Small intestine (tissue), 16 donors: ENCODE measurements at places on chromosomes 4 and X.

DNA sequence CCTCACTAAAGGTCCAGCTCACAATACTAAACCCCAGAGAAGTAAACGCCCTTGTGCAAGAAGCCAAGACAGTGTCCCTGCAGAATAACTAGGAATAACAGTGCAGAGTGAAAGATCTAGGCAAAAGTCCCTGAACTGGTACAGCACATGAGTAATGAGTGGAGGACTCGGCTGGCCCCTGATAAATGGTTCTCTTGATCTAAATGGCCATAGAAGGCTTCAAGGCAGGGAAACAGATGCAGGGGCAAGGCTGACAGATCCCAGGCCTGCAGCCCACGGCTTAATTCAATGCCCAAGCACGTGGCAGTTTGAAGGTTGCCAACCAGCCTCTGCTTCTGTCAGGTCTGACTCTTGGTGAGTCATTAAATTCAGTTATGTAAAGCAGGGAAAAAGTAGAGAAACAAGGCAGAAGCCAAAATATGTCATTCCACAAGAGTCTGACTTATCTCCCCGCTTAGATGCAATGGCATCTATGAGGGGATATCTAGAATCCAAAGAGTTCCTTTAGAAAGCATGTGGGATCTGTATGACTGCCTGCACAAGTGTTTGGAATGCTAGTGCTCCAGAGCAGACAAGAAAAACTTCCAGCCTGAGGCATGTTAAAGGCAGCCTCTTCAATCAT lies 121.3 kb downstream of the PRDM5 start:
- DNase-seq = no peak
- H3K27me3 ChIP-seq = no peaks in the 10 kb centered on the region
- peaks cover 2% of the 10 kb centered on the region for H3K36me3 ChIP-seq

DNA sequence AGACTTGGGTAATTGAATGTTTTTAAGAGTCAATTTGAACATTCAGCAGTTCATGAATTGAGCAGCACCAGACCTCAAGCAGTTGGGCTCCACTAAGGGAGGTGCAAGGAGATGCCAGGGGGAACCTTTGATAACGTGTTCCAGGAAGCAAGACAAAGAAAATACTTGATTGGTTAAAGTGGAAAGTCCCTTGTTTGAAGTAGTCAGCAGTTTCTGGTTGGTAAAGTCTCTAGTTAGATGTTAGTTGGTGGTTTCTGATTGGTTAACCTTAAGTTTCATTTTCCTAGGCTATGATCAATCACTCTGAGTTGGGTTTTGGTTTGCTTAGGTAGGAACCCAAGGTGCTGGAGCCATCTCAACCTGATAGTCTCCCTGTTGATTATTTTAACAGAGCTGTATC lies 4.0 kb downstream of the HERC6 start:
- H3K4me3 ChIP-seq = no peak overlapping the region
- peak; percentile 15 for DNase-seq
- no peaks in the 10 kb centered on the region for H3K27me3 ChIP-seq

- no peak overlapping the region for H3K27ac ChIP-seq
- no peak for DNase-seq
- H3K36me3 ChIP-seq = no peaks in the 10 kb centered on the region
- H3K4me3 ChIP-seq = no peak overlapping the region
Observed at GRCh38 chr4:187504974-187505797, 490.4 kb upstream of the ZFP42 start.

DNA sequence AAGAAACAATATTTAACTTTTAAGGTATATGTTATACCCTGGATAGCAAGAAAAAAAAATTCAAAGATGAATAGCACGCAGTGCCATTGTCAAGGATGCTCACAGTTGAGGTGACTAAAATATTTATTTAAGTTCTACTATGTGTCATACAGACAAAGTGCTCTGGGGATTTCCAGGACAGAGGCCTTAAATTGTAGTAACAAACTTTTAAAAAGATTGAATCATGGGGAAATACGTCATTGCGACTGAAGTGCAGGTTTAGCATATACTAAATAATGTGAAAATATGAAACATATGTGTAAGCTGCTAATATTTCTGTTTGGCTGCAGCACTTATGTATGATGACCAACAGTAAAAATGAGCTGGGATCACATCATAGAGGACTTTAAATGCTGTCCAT lies 748.0 kb upstream of the PCDH7 start:
- H3K27me3 ChIP-seq = no peaks in the 10 kb centered on the region
- no peak overlapping the region for H3K27ac ChIP-seq
- DNase-seq = no peak

DNA sequence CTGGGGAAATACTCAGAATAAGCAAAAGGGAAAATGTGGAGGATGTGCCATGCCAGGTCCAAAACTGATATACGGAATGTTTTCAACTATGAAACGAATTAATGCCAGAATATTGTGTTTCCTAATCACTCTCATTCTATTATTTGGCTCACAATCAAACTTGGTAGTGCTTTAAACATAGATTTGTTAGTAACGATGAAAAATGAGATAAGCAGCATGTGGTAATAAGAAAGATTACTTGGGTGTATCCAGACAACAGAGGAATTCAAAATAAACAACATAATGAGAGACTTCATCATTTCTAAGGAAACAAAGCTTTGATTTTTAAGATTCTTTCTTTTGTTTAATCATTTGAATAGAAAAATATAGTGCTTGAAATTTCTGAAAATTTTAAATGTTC lies 237.3 kb downstream of the TACR3 start:
- DNase-seq = no peak
- no peaks in the 10 kb centered on the region for H3K36me3 ChIP-seq
- no peak overlapping the region for H3K27ac ChIP-seq
- no peaks in the 10 kb centered on the region for H3K27me3 ChIP-seq
- no peak overlapping the region for H3K4me3 ChIP-seq
- no peaks in the 10 kb centered on the region for H3K4me1 ChIP-seq

GRCh38 chr4:106602711-106603110 lies 234.1 kb upstream of the GIMD1 start:
- H3K4me3 ChIP-seq = no peak overlapping the region
- no peak overlapping the region for H3K27ac ChIP-seq
- no peak for DNase-seq

- no peak overlapping the region for H3K27ac ChIP-seq
- no peak for DNase-seq
- no peaks in the 10 kb centered on the region for H3K4me1 ChIP-seq
Observed at GRCh38 chr4:61079976-61080375, 120.2 kb upstream of the ADGRL3 start.

DNA sequence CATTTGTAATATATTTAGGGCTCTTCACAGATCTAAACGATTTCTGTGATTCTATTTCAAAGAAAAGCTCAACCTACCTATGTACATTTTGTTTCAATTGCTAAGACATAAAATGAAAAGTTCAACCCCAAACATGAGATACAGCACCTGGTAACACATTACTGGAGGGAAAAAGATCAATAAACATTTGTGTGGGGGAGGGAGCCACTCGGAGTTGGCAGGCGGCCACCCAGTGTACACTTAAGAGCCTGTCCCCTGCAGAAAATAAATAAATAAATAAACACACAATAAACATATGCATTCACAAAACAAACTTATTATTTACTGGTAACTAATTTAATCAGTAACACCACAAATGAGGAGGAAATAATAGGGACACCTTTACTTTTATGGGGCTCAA lies 19.3 kb downstream of the PRSS48 start:
- no peak overlapping the region for H3K4me3 ChIP-seq
- H3K36me3 ChIP-seq = peaks cover 4% of the 10 kb centered on the region
- H3K27me3 ChIP-seq = no peaks in the 10 kb centered on the region
- peaks cover 10% of the 10 kb centered on the region for H3K4me1 ChIP-seq
- no peak overlapping the region for H3K27ac ChIP-seq
- DNase-seq = no peak

- H3K4me1 ChIP-seq = no peaks in the 10 kb centered on the region
- no peaks in the 10 kb centered on the region for H3K27me3 ChIP-seq
- no peak for DNase-seq
Observed at GRCh38 chr4:85744950-85745349, 270.0 kb downstream of the ARHGAP24 start.

DNA sequence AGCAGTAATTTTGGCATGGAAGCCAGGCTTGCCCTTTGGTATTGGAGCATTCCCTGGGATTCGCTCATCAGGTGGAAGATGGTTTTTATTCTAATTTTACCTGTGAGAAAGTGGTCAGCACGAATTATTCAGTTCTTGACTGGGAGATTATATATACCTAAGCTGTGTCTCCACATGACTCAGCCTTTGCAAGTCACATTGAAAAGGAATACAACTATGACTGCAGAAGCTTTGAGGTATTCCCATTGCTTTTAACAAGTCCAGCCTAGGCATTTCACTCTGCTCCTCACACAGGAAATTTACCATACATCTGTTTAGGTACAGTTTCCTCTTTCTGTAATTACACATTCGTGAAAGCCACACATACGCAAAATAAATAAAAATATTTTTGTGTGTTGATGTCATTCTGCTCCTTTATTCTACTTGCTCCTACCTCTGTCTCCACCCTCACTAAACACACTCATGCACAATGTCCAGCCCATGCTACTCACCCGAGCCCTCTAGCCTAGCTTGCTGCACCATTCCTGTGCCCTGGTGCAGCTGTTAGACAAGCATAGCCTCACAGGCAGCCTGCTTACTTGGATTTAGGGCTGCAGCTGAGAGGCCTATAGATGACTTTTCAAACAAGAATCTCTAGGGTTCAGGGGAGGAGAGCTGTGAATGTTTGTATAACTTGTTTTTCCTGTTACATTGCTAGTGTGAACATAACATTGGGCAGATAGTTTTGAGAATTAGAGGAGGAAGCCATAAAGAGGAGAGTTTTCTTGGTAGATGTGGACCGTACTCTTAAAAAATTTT lies 504.4 kb upstream of the FAT1 start:
- H3K27ac ChIP-seq = no peak overlapping the region
- no peaks in the 10 kb centered on the region for H3K27me3 ChIP-seq
- DNase-seq = no peak
- H3K4me3 ChIP-seq = no peak overlapping the region
- H3K36me3 ChIP-seq = no peaks in the 10 kb centered on the region

DNA sequence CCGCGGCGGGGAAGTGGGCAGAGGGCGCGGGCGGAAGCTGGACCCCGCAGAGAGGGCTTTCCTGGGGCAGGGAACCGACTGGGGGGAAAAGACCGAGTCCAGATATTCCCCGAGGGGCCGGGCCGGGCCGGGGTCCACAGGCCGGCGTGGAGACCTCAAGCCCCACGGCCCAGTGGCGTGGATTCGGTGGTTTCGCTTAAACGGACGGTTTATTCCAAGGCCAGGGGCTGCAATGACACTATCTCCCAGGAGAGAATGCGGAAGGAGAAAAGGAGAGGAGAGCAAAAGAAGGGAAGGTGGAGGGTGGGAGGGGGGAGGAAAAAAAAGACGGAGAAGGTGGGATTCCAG lies 10.8 kb downstream of the ARX start:
- peaks cover 11% of the 10 kb centered on the region for H3K27me3 ChIP-seq
- no peaks in the 10 kb centered on the region for H3K36me3 ChIP-seq
- H3K27ac ChIP-seq = no peak overlapping the region
- H3K4me3 ChIP-seq = no peak overlapping the region

- no peak overlapping the region for H3K4me3 ChIP-seq
- no peaks in the 10 kb centered on the region for H3K4me1 ChIP-seq
- no peaks in the 10 kb centered on the region for H3K27me3 ChIP-seq
- H3K27ac ChIP-seq = no peak overlapping the region
Observed at GRCh38 chrX:22116605-22117546, 84.8 kb downstream of the PHEX start.

- H3K4me1 ChIP-seq = no peaks in the 10 kb centered on the region
- DNase-seq = no peak
- H3K27ac ChIP-seq = no peak overlapping the region
- H3K36me3 ChIP-seq = no peaks in the 10 kb centered on the region
- no peak overlapping the region for H3K4me3 ChIP-seq
- no peaks in the 10 kb centered on the region for H3K27me3 ChIP-seq
Observed at GRCh38 chr4:25172961-25173915, 13.0 kb upstream of the SEPSECS start.

DNA sequence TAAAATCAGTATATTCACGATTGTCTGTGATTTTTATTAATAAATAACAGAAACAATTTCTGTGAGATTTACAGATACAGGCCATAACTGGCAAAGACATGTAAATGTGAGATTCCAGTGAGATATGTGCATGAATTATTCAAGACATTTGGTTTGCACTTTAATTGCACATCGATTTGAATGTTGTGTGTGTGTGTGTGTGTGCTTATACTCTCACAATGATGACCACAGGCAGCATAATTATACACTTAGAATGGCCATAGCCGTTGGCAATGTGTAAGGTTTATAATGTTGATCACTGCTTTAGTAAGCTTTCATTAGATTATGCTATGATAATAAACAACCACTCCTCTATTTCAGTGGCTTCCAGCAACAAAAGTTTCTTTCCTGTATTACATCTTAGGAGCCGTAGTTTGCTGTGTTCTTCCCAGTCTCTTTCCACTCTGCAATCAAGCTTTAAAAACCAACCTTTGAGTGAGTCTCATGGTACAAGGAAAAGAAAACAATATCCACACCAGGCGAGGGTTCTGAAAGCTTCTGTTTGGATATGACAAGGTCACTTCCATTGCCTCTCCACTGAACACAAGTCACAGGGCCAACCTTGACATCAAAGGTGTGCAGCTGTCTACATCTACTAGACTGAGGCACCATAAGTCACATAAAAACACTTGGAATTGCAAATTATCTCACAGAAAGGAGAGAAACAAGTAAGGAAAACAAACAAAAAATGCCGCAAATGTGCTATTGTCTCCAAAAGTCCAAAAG lies 897.7 kb downstream of the RAB28 start:
- H3K27ac ChIP-seq = no peak overlapping the region
- no peaks in the 10 kb centered on the region for H3K27me3 ChIP-seq
- no peak overlapping the region for H3K4me3 ChIP-seq
- no peak for DNase-seq
- no peaks in the 10 kb centered on the region for H3K4me1 ChIP-seq
- no peaks in the 10 kb centered on the region for H3K36me3 ChIP-seq

GRCh38 chr4:175443547-175443946 lies 368.5 kb downstream of the GPM6A start:
- no peak overlapping the region for H3K4me3 ChIP-seq
- H3K27ac ChIP-seq = no peak overlapping the region
- H3K36me3 ChIP-seq = no peaks in the 10 kb centered on the region
- no peaks in the 10 kb centered on the region for H3K27me3 ChIP-seq
- H3K4me1 ChIP-seq = no peaks in the 10 kb centered on the region

DNA sequence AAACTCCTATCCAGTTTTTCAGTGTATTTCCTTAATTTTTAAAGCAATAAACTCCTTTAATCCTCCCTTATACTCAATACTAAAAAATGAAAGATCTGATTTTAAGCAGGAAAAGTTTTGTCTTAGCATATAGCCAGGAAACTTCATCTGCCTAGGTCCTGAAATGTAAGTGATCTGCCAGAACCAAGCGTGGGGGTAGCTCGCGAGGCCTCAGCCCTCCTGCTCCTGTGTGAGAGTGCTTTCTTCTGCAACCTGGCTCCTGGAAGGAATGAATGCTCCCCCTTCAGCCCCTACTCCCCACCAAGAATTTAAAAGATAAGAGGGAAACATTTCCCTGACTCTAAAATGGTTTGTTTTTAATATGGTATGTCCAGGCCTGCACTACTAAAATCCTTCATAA lies 160.1 kb downstream of the CBR4 start:
- DNase-seq = no peak
- no peaks in the 10 kb centered on the region for H3K27me3 ChIP-seq
- H3K4me1 ChIP-seq = peaks cover 6% of the 10 kb centered on the region
- H3K4me3 ChIP-seq = no peak overlapping the region

- H3K36me3 ChIP-seq = no peaks in the 10 kb centered on the region
- no peak overlapping the region for H3K27ac ChIP-seq
- DNase-seq = no peak
Observed at GRCh38 chr4:163245044-163245728, 78.5 kb upstream of the NAF1 start.

- H3K4me3 ChIP-seq = no peak overlapping the region
- no peak overlapping the region for H3K27ac ChIP-seq
- H3K36me3 ChIP-seq = no peaks in the 10 kb centered on the region
- no peak for DNase-seq
Observed at GRCh38 chr4:117376692-117377091, 291.3 kb upstream of the TRAM1L1 start.
